ENCODE measurements at places on chromosomes 4 and X.

DNA sequence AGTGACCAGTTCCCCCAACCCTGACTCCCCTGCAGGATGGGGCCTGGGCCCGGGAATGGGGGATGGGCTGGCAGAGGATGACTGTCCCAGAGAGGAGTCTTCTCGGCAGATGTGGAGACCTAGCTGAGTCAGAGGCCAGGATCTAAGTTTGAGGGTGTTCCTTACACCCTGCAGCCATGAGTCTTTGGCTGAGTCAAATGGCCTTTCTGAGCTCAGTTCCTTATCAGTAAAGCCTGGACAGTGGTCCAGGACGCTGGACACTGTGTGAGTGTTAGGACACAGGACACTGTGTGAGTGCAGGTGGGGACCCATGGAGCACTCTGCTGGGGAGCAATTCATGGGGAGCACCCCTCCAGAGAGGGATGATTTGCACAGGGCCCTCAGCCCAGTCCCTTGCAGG, 5.0 kb downstream of the IL9R start:
- DNase-seq, result no peak

GRCh38 chrX:6693051-6693450, 158.1 kb upstream of the VCX3A start:
- DNase-seq, result no peak

DNA sequence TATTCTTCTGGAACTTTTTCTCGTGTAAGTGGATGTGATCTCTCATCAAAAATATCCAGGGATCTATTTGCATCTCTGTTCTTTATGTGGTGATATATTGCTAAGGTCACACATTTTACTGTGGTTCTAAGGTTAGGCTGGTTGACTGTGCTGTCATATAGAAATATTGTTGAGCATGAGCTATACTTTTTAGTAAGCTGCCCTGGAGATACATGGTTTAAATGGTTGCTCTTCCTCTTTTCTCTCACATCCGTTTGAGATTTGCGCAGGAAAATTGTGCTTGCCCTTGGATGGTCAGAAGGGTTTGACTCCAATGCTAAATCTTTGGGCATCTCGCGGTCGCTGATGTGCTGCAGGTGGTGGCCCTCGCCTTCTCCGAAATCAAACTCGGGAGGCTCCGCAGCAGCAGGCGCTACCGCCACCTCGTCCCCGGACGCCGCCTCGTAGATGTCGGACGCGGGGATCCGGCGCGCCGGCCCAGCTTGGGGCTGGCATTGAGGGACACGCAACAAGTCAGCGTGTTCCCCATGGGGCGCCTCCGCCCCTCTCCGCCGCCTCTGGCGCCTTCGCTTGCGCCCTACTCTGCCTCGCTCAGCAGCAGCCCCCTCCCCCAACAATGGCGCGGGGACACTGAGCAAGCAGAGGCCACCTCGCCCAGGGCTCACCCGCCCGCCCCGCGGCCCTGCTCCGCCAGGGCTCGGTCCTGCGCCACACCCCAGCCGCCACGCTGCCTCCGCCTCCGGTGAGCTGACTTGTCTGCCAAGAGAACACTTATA, 154.5 kb downstream of the MSN start:
- peak; percentile 31 for DNase-seq

DNA sequence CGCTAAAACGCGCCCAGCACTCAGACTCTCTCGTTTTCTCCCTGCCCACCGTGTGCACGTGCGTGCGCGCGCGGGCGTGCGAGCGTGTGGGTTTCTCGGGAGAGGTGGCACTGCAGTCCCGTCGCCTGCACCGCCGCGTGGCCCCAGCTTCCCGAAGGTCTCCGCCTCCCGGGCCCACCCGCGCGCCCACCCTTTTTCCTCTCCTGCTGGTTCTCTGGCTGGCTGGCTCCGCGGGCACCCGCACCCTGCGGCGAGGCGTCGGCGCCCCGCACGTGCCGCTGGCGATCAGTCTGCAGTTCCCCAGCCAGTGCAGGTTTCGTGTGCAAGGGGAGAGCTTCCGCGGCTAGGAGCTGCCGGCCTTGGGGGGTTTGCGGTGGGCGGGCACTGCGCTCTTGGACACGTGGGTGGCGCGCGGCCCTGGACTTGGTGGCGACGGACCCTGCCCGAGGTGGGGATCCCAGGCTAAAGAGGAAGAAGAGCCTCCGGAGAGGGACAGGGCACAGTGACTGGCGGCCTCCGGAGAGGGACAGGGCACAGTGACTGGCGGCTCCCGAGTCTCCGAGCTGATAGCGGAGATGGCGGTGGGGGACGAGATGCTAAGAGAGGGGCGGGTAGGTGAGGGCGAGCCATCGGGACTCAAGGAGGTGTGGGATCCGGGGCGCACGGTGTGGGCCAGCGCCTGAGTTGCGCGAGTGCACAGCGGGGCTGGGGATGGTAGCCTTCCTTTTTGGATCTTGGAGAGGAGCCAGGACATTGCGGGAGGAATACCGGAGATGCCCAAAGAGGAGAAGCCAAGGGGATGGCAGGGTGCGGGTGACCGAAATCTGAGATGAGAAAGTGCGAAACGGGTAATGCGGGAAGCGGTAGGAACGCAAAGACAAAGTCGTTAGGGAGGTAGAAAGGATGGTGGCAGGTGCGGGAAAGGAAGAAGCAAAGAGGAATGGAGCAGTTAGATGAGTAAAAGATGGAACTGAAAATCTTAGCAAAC, at the start of gene FAM184B:
TSS of gene FAM184B (minus strand) at position 322 of the 988 bp plus-strand sequence. CDS start 322 bp downstream, outside the sequence.
- DNase-seq, result no peak

DNA sequence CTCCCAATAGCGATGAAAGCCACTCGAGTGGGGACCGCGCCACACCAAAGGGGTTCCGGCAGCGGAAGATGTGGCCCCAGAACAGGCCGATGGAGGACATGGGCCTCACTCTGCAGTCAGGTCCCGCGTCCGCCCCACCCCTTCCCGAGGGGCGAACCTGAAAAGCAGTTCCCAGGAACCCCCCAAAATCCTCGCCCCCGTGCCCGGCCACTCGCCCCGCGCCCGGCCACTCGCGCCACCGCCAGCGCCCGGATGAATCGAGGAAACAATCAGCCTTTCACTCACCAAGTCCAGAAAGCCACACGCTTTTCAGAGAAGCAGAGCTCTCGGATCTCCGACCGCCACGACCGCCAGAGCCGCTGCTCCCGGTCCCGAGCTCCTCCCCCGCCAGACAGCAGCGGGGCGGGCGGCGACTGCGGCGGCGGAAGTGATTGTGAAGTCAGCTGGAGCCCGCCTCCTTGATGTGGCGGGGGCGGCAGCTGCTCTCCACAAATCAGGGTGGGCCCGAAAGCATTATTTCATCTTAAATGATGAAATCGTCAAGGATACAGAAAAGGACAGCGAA, at the start of gene PJA1:
TSS of gene PJA1 (minus strand) at position 367 of the 565 bp plus-strand sequence. CDS start 2,380 bp downstream, outside the sequence.
- peak; percentile 62 for DNase-seq

DNA sequence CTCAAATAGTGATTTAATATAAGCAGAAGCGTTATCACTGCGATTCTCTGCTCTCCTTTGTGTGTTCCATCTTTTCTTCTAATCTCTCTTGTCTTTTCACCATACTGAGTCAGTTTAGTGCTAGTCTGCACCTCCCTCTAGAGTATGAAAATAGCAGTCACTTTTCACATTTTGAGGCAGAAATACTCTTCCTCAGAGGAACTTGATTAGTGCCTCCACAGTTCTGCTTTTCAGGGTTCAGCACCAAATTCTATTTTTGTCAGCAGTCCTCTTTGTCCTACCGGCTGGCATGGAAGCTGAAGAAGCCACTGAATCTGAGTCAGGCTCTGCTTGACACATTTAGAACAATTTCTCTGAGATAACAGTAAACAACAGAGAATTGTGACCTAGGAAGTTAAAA, 49.7 kb upstream of the ANKRD17 start:
- DNase-seq, result no peak

- DNase-seq, result no peak
These were observed 44.9 kb upstream of the DDX3X start for GRCh38 chrX:41289095-41289494.

- no peak for DNase-seq
These were observed 219.8 kb upstream of the FAT1 start for GRCh38 chr4:186943411-186943810.

GRCh38 chr4:155607481-155607880, 59.2 kb upstream of the GUCY1A1 start:
- DNase-seq, result no peak

DNA sequence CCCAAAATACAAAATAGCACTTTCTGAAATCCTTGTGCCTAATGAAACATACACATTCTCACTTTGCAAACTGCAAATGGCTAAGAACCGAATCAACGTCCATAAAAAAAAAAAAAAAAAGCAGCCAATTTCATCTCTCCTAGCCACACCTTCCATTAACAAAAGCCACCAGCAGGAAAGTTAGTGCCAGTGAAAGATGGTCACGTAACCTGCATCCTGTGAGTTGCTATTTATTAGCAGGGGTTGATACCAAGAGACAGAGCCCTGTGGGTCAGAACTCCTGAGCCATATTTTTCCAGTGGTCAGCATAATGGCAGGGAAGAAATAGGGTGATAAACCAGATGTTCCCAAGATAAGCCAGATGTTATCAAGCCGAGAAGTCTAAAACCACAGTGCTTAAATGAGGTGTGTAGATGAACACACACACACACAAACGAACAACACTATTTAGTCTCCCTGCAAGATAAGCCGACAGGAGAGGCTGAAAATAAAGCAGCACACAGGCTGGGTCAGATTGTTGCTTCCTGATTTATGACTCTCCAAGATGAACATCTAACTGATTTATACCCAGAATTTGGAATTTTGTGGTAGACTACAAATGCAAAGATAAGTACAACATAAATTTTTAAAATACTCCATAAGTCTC, 11.5 kb downstream of the PPARGC1A start:
- no peak for DNase-seq

DNA sequence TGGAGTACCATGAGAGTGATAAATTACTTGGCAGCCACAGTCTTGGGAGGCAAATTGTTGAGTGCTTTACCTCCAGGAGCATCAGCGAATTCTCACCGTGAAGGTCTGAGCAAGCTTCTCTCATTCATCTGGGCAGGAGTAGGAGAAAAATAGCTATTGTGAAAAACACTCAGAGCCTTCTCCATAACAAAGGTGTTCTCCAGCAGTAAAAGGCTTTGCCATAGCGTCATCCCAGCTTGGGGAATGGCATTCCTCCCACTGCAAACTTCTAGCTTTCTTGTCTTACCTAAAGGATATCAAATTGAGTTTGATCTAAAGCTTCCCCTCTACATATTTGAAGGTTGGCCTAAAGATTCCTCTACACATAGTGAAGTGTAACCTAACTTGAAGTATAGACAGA, 29.8 kb upstream of the MAGEA11 start:
- DNase-seq, result no peak

- DNase-seq, result no peak
These were observed 80.7 kb downstream of the ZAR1 start for GRCh38 chr4:48570646-48571220.

DNA sequence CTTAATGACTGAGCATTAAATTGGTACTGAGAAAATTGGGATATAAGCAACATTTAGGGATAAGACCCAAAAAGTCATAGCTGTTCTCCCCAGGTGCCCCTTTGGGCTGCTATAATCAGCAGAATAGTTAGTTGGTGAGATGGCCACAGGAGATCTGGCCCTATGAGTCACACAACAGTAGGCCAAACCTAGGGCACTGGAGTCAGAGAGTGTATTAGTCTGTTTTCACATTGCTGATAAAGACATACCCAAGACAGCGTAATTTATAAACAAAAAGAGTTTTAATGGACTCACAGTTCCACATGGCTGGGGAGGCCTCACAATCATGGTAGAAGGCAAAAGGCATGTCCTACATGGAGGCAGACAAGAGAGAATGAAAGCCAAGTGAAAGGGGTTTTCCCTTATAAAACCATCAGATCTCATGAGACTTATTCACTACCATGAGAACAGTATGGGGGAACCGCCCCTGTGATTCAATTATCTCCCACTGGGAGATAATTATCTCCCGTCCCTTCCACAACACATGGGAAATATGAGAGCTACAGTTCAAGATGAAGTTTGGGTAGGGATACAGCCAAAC, 338.3 kb upstream of the NR3C2 start:
- DNase-seq, result no peak

- peak; percentile 51 for DNase-seq
These were observed 22.8 kb upstream of the PDE6B start for GRCh38 chr4:602559-602942.

DNA sequence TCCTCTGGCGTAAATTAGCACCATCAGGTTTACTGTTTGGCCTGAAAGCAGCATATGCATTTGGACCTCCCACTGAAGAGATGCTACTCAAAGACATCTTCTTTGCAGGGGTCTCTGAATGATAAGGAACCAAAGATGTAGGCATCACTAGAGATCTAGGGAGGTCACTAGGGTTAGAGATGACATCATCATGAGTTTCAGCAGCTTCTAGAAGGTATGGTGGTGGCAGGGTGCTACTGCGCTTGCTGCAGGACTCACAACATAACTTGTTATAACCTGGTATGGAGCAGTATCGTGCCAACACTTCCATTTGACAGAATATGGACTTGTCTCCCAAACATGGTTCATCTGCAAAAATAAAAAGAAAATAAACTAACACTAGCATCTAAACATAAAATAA, 251.6 kb downstream of the NPFFR2 start:
- no peak for DNase-seq

- DNase-seq, result no peak
These were observed 70.1 kb downstream of the CHRNA9 start for GRCh38 chr4:40405193-40405592.

DNA sequence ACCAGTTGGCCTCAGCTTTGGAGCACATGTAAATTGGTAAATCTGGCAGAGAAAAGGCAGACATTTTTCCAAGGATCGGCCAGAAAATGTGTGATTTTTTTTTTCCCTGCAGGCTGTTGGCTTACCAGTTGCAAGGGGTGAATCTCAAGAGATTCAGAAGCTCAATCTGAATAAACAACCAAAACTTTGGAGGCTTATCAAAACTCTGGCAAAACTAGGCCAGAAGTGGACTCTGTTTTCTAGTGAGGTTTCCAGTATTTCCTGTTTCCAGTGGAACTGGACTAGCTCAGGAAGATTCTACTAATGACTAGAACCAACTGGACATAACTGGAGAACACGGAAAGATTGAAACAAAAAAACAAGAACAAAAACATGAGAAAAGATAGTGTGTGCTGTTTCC, 191.3 kb downstream of the SMIM20 start:
- no peak for DNase-seq

DNA sequence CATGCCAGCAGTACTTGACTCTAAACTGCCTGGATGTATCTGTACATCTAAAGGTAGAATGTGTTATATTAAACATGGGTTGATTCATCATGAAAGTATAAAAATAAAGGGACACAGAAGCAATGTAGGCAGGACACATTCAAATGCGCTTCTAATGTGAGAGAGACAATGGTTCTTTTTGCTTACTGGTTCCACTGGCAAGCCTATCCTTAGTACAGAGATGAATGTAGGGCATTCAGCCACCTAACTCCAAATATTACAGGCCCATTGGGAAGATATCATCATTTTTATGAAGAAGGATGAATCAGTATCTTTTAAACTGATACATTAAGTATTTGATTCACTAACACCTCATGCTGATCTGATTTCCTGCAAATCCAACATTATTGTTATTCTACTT, 18.0 kb downstream of the CDKL2 start:
- DNase-seq, result no peak

GRCh38 chr4:80452768-80453167, 117.2 kb downstream of the CFAP299 start:
- DNase-seq, result no peak

GRCh38 chr4:78704981-78705683, 71.0 kb upstream of the BMP2K start:
- DNase-seq, result no peak

- no peak for DNase-seq
These were observed 199.3 kb upstream of the ADAMTS3 start for GRCh38 chr4:72768364-72768763.

GRCh38 chr4:8747467-8748235, 124.0 kb downstream of the HMX1 start:
- peak; percentile 3 for DNase-seq

GRCh38 chrX:69218407-69218997, 53.2 kb upstream of the PJA1 start:
- no peak for DNase-seq

- DNase-seq, result peak; percentile 76
These were observed at the start of gene INTS6L for GRCh38 chrX:135520553-135521404. Gene INTS6L (plus strand): TSS chrX:135520660. CDS start chrX:135520993, 333 bp downstream.

Measured in activated T-cell treated with anti-CD3 and anti-CD28 coated beads, Interleukin-2, amount 50 U/mL, for 4 hours (primary cell).